Epithelial cell of esophagus (primary cell): ENCODE measurements at places on chromosomes 3 and 15.

DNA sequence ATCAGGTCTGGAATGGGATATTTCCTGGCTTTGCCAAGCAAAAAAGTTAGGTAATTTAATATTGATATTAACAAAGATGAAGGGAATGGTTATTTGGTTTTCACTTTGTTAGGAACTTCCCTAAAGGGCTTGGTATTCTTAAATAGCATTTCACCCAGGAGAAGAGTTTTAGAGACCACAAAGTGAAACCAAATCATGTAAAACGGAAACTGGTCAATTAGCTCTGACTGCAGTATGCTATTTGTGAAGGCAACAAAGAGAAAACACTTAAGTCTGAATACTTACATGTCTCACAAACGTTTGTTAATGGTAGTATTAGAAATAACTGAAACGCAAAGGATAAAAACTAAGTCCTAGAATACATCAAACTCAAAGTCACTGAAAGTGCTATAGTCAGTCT lies 32.4 kb upstream of the SETMAR start:
- no peak for DNase-seq

- peak; percentile 82 for DNase-seq
Observed at GRCh38 chr15:55389264-55389607, 18.9 kb downstream of the CCPG1 start.

GRCh38 chr3:32200992-32201758 lies 37.3 kb upstream of the CMTM8 start:
- no peak for DNase-seq

DNA sequence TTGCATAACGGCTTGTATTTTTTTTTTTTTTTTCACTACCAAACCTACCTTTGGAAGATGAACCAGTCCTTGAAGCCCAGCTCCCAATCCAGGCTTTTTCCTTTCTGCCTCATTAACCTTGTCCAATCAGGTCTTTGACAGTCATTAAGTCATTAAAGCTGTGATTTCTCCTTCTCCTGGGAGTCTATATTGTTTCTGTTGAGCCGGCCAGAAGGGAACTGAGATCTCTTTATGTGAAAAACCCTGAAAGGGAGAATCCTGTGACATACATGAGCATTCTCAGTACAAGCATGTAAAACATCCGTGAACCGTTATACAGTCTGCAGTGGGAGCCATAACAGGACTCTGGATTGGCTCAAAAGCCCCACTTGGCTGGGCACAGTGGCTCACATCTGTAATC lies 40.0 kb downstream of the ZNF589 start:
- no peak for DNase-seq

DNA sequence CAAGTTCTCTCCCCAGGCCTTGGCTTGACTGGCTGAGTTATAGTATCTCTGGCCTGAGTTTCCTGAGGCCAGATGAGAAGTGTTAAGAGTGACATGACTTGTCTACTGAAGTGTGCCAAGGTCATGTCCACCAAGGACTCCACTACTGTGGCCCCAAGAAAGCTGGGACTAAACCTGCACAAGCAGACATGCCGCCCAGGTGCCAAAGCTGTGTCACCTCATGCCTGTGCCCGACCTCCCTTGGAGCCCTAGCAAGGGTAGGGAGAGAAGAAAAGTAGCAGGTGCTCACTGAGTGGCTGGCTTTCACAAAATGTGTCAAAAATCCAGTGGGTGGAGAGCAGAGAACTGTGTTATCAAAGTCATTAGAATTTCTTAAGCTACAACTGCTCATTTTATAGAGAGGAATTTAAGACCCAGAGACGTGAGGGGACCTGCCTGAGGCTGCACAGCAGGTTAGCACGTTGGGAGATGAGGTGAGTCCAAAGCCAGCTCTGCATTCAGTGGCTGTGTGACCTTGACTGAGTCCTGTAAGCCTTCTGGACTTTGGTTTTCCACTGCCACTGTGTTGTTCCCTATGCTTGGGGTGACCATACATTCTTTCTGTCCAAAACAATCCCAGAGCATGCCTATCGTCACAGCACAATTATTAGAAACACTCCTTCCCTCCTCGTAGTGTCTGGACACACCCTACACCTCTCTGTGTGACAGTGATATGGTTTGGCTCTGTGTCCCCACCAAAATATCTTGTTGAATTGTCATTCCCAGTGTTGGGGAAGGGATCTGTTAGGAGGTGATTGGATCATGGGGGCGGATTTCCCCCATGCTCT lies 5.0 kb upstream of the LYSMD4 start:
- DNase-seq: no peak

DNA sequence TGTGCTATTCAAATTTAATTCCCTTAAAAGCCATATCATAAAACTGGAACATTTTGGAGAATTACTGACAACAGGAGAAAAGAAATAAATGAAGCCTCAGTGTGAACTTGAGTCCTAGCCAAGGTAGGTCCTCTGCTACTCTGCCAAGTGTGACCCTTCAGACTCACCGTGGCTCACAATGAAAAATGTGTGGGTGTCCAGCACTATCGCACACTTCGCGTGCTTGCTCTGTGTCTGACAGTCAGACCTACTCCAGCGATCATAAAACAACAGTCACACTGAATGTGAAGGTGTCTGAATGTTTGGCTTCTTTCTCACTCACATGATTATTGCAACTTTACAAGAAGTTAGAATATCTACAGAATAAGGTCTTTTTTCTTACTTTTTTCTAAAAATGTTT lies 65.8 kb upstream of the TRA2B start:
- DNase-seq: no peak

GRCh38 chr15:49379996-49380395 lies 43.0 kb upstream of the FGF7 start:
- no peak for DNase-seq

DNA sequence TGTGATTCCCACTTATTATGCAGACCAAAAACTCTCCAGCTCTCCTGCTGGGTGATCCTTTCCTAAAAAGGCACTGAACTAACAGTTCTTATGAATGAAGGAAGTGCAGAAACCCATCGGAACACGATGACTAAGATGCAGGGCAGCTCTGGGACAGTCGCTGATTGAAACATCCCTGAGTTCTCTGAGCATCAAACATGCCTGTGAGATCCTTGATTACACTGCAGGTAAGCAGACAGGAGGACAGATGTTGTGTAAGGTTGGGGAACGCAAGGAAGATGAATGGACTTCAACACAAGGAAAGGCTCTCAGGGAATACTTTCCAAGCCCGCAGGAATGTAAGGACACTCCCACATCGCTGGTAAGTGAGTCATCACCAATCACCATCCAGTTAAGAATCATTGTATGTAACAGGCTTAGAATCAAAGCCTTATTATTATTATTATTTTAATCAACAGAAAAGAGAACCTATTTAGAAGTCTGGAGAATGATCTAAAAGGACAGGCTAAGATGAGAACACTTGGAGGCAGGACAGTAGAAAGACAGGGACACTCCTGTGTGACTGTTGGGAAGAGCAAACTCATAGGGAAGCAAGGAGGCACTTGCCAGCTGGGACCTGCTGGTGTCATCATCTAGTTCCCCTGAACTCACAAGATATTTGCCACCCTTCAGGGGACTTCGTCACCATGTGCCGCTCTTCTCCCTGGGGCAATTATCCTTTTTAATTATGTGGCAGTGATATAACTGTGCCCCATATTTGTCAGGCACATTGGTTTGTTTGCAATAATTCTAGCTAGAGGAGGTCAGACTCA lies 26.0 kb downstream of the TMEM158 start:
- DNase-seq: peak; percentile 99

- no peak for DNase-seq
Observed at GRCh38 chr3:20125897-20126296, 60.1 kb downstream of the SGO1 start.

- no peak for DNase-seq
Observed at GRCh38 chr15:66429546-66429945, 42.8 kb downstream of the MAP2K1 start.

DNA sequence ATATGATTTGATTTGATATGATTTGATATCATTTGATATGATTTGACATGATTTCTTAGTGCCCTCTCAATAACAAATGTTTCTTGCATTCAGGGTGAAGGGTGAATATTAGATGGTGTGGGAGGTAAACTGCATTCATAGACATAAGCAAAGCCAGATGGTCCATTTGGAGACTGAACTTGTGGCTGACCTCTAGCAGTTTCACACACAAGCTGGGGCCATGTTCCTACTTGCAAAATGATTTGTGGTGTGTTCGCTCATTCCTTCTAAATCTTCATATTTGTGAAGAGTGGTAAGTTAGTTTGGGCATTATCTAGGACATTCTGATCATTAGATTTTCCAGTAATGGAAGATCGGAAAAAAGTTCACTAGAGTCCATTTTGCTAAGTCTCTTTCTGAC lies 40.5 kb upstream of the CCR4 start:
- no peak for DNase-seq

DNA sequence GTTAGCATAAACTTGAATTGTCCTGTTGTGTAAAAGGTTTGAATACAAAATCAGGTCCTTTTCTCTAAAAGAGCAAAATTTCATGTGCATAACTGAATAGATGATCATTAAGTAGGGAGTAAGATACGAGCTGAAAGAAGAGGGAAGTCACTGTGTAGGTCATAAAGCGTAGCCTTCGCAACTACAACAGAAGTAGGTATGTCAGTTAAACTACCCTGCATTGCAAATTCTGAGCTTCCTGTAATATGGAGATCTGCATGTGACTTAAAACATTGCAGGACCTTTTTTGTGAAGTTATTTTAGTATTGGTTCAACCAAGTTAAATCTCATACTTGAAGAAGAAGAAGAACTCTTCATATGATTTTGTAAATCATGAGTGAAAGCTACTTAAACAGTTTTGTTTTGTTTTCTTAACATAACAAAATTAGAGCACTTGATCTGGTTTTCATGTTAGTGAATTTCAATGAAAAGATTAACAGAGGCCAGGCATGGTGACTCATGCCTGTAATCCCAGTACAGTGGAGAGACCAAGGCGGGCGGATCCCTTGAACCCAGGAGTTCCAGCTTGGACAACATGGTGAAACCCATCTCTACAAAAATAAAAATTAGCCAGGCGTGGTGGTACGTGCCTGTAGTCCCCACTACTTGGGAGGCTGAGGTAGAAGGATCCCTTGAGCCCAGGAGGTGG lies 26.4 kb downstream of the ARMC8 start:
- no peak for DNase-seq

GRCh38 chr15:48058371-48058770 lies 62.4 kb upstream of the SLC24A5 start:
- no peak for DNase-seq
